Daoy (cell line): ENCODE measurements at places on chromosomes 11 and 22. TPM values are rescaled to one million over a fixed set of nuclear protein-coding genes. Genes with fewer than 3 reads are reported as not detected.

BIK gene
- 11.5 and 14.4 TPM in 2 replicates for total RNA-seq

FXYD6 gene
- 15.8 and 15.9 TPM in 2 replicates for total RNA-seq

MIAT gene
- total RNA-seq = 0.06 and 0.27 TPM in 2 replicates

CECR2 gene
- 2.3 and 2.6 TPM in 2 replicates for total RNA-seq

PGA4 gene
- total RNA-seq = not detected in 2 replicates

LRRC4C gene
- total RNA-seq = not detected in 2 replicates

UPK3A gene
- not detected in 2 replicates for total RNA-seq

DBX1 gene
- total RNA-seq = not detected in 2 replicates

NEFH gene
- 0.11 TPM in 1 of 2 replicates, not detected in the other for total RNA-seq

SUSD2 gene
- 0.29 TPM in 1 of 2 replicates, not detected in the other for total RNA-seq

FAM227A gene
- 0.06 and 0.80 TPM in 2 replicates for total RNA-seq

MS4A4A gene
- total RNA-seq = not detected in 2 replicates

RAB38 gene
- total RNA-seq = 2.5 and 3.9 TPM in 2 replicates

PNPLA3 gene
- total RNA-seq = 1.4 and 4.2 TPM in 2 replicates

LMF2 gene
- 13.9 and 25.4 TPM in 2 replicates for total RNA-seq

- no peak for DNase-seq
These were observed 579 bp upstream of the CYB5R2 start for GRCh38 chr11:7673724-7674434.

- DNase-seq = no peak
These were observed 42.1 kb upstream of the JAM3 start for GRCh38 chr11:134026655-134027343.

GRCh38 chr11:69385832-69386427 is 92.0 kb downstream of the MYEOV start:
- DNase-seq = no peak

GRCh38 chr11:103749158-103749557 is 287.3 kb upstream of the DDI1 start:
- DNase-seq = no peak

- peak; percentile 84 for DNase-seq
These were observed 4.4 kb upstream of the WEE1 start for GRCh38 chr11:9568854-9569587.

- no peak for DNase-seq
These were observed 710.9 kb upstream of the FAT3 start for GRCh38 chr11:91513734-91514133.

- DNase-seq = peak; percentile 90
These were observed 71.2 kb downstream of the LRRC32 start for GRCh38 chr11:76599041-76600013.

DNA sequence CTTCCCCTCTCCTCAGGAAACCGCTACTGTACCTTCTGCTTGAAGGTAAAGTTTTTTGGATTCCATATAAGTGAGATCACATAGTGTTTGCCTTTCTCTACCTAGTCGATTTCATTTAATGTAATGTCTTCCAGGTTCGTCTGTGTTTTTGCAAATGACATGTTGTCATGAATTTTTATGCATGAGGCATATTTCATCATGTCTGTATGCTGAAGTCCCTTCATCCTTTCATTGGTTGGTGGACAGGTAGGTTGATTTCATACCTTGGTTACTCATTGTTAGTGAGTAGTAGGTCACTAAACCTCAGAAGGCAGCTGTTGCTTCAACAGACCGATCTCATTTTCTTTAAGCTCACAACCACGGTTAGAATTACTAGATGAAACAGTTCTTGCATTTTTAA is 60.3 kb downstream of the LRRC74B start:
- DNase-seq = no peak

DNA sequence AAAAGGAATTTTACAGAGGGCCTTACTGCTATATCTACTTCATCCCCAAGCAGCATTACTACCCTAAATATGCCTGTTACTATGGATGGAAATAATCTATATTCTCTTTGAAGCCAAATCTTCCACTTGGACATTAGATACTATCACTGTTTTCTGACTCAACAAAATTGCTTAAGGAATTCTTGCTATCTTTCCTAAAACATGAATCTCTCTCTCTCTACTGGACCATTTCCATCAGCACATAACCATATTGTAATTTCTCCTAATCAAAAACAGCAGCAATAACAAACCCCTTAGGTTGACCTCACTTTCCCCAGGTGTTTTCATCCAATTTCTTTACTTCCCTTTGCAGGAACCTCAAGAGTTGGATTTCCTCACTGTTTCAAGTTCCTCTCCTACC is 67.9 kb upstream of the BLID start:
- DNase-seq = no peak

DNA sequence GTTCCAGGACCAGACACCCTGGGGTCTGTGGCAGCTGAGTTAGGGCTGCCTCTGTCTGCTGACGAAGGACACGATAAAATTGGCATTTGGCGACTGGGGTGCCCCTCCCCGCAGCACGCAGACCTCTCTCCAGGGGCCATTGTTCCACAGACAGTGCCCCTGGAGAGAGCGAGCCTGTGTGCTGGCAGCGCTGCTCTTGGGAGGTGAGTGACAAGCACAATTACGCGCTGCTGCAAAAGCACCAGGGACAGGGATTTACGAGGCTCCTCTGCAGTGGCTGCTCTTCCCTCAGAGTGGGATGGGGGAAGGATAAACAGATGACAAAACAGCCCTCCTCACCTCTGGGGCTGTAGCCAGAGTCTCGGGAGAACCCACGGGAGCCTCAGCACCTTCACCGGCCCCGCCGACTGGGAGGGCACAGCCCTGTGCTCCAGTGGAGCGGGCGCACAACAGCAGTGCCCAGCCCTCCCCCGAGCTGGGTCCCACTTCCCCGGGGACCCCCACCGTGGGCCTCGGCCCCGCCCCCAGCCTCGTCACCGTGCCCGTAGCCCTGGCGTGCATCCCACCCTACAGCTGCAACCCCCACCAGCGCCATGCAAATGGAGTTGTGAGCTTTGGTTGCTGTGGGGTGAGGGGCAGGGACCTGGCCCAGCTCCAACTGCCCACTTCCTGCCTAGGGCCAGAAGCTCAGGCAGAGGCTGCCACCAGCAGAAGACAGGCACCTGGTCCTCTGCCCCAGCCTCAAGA is 19.6 kb downstream of the CHID1 start:
- no peak for DNase-seq

GRCh38 chr11:44858796-44859527 is 91.7 kb downstream of the TP53I11 start:
- no peak for DNase-seq

GRCh38 chr11:2088746-2089535 is 50.2 kb downstream of the IGF2 start:
- DNase-seq = no peak

- DNase-seq = no peak
These were observed 181.0 kb downstream of the GRIA4 start for GRCh38 chr11:105790840-105791239.

DNA sequence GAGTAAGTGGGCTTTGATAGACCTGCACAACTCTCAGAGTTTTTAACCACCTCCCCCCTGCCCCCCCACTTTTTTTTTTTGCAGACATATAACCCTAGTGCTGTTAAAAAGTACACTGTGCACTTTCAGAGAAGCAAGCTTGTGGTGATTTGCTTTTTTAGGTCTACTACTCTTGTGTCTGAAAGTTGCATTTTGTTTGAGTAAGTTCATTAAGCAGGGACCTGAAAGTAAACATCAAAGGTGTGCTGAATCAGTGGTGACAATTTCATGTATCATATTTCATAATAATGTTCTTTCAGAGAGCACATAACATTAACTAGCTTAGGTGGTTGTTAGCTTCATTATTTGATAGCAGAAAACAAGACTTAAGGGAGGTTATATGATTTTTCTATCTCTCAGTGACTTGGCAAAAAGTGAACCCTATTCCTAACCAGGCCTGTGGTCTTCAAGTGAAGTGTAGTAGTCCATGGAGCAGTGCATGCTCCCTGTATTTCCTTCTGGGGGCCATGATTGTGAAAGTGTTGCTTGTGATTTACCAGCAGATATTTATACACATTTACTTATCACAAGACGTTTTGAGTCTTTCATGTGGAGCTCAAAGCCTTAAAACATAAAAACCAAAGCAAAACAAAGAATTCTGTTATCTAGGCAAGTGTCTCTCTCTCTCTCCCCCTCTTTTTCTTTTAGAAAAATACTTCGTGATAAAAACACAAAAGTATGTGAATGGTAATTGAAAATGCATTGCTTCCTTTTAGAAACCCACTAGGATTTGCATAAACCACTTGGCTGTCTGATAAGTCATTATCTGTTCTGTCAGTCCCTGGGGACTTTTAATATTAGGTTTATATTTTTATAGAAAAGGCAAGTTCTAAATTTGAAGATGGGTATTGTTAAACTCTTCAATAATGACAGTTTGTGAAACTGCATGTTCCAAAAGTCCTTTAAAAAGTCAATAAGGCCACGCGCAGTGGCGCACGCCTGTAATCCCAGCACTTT is 7.5 kb upstream of the RAG2 start:
- DNase-seq = no peak

- no peak for DNase-seq
These were observed 113.1 kb upstream of the NNMT start for GRCh38 chr11:114183044-114183511.

- peak; percentile 74 for DNase-seq
These were observed 52.0 kb upstream of the THY1 start for GRCh38 chr11:119474682-119475596.

- DNase-seq = no peak
These were observed at the start of gene OR8A1 for GRCh38 chr11:124569697-124570096. TSS of gene OR8A1 (plus strand) at chr11:124569997. CDS start at chr11:124570120, 123 bp downstream.

- no peak for DNase-seq
These were observed 1563.7 kb upstream of the TENM4 start for GRCh38 chr11:81004576-81004975.

- DNase-seq = no peak
These were observed 355.6 kb downstream of the OPCML start for GRCh38 chr11:133176748-133177147.

- peak; percentile 58 for DNase-seq
These were observed 12.1 kb downstream of the CECR2 start for GRCh38 chr22:17381192-17381913.

DNA sequence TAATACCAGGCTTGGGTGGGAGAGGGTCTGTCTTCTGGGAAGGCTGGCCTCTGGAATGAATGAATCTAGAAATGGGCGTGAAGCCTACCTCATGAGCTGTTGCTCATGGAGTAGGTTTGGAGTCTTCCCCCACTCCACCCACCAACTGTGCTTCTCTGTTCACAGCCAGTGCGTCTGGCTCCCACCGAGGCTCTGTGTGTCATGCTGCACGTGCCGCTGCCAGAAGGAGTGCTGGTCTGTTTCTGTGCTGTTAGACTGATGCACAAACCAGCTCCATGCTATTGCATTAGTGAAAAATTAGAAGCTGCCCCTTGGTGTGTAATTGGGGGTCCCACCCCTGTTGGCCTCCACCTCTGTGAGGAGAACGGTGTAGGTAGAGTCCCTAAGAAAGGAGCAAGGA is 132.3 kb upstream of the PARVA start:
- no peak for DNase-seq

DNA sequence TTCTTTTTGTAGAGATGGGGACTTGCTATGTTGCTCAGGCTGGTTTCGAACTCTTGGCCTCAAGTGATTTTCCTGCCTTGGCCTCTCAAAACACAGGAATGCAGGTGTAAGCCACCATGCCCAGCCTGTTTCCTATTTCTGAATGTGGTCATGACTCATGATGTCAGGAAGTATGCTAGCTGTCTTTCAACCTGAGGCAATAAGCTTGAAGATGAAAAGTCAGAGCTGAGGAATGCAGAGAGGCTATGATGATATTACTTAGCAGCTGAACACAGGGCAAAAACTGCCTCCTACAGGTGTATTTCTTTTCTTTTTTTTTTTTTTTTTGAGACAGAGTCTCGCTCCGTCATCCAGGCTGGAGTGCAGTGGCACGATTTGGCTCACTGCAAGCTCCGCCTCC is 9.0 kb upstream of the NUCB2 start:
- DNase-seq = peak; percentile 91

DNA sequence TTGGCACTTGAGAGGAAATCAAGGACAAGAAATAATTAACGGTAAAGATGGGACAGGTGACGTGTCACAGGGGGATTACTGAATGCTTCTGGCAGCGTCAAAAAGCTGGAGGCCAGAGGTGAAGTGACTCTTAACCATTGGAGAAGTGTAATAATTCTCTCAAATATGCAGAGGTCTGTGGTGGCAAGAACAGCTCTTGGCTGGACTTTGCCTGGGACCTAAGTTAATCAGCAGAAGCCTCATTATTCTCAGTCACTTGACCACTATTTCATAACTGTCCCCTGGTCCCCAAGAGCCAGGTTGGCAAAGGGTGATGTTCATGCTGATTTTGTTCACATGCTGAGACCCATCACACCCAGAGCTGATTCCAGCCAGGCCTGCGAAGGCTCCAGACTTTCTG is 72.9 kb downstream of the TIMP3 start:
- no peak for DNase-seq
